Ureter (tissue), 1 donor: ENCODE measurements at places on chromosomes 2 and 18. TPM values are rescaled to one million over a fixed set of nuclear protein-coding genes. Genes with fewer than 3 reads are reported as not detected.

DNA sequence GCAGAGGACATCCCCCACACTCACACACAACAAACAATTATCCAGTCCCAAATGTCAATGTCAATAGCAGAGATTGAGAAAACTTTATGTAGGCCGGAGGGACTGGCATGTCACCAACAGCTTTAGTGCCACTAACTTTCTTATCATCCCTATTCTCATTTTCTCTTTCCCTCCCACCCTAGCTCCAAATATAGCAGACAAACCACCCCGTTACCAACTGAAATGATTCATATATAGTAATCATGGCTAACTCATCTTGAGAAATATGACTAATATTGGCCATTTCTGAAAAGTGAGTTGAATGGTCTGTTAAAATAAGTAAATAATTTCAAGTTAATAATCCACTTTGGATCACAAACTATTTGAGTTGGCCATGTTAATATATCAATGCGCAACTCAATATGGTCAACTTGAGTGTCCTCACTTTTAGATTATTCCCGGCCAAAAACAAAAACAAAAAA is 242.1 kb upstream of the RND3 start:
- DNase-seq: no peak

DNA sequence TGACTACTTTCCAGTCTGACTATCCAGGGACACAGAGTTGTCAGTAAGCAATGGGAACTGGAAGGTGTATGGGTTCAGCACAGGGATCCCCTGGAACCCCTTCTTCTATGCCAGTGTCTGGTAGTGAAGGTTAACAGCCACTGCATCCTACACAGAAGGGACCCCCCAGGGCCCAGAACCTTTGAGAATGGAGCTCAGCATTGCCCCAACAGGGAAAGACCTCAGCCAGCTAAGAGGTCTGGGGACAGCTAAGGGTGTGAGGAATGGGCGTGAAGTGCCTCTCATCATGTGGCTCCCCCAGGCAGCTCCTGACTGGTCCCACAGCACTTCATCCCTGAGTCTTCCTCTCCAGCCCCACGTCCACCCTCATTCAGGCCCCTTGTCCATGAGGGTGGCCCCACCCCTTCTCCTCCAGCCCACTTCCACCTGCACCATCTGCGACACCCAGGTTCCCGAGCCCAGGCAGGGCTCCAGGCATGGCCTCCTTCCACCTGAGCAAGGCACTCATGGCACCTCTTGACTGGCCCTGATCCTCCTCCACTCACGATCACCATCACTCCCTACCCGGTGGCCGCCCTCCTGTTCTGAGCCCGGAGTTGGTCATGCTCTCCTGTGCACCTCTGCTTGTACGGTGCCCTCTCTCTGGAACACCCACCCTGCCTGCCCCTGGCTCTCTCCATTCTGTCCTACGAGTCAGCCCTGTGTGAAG is 77.1 kb downstream of the SFXN5 start:
- DNase-seq: peak; percentile 38

DNA sequence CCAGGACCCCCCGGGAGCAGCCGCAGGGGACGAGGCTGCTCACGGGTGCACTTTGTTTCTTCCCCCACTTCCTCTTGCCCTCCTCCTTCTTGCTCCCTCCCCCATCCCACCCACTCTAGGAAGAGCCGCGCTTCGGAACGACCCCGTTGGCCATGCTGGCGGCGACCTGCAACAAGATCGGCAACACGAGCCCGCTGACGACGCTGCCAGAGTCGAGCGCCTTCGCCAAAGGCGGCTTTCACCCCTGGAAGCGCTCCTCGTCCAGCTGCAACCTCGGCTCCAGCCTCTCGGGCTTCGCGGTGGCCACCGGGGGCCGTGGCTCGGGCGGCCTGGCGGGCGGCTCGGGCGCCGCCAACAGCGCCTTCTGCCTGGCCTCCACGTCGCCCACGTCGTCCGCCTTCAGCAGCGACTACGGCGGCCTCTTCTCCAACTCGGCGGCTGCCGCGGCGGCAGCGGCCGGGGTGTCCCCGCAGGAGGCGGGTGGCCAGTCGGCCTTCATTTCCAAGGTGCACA is 1.3 kb downstream of the SP9 start:
- DNase-seq: no peak

Gene RBM43
- total RNA-seq: 13.4 TPM
